Stimulated activated CD8-positive, alpha-beta memory T cell treated with anti-CD3 and anti-CD28 coated beads, Interleukin-15, amount 100 ng/mL, for 4 hours (primary cell): ENCODE measurements at places on chromosomes 12 and 14.

GRCh38 chr12:12331896-12332295 is 18.1 kb downstream of the MANSC1 start:
- no peak for DNase-seq

GRCh38 chr12:110258466-110258865 is 22.6 kb upstream of the ATP2A2 start:
- DNase-seq = no peak

GRCh38 chr14:46256381-46256780 is 395.2 kb downstream of the RPL10L start:
- DNase-seq = no peak

DNA sequence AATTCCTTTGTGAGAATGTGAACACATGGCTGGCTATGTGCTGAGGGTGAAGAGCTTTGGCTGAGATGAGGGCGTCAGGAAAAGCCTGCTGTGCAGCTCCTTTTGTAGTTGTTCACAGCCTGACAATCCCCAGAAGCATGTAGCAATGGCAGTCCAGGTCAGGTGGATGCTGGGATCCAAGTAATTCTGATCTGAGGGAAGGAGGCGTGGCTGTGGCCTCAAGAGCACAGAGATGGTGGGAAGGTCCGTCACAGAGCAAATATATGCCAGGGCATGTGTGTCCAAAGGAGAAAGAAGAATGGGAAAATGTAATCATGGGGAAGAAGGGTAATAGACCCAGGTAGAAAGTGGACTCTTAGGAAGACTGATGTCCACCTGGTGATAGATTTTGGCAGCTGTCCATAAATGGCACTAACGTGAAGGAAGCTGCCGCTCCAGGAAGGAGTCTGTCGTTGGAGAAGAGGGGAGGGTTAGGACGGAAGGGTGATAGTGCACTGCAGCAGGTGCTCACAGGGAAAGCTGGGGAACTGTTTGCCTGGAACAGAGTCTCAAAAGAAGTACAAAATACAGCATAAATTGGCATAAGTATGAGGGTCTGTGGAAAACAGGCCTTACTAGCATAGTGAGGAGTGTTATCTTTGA is 13.8 kb downstream of the MGST1 start:
- no peak for DNase-seq

GRCh38 chr14:93536945-93537344 is 106.2 kb downstream of the UNC79 start:
- DNase-seq = no peak

DNA sequence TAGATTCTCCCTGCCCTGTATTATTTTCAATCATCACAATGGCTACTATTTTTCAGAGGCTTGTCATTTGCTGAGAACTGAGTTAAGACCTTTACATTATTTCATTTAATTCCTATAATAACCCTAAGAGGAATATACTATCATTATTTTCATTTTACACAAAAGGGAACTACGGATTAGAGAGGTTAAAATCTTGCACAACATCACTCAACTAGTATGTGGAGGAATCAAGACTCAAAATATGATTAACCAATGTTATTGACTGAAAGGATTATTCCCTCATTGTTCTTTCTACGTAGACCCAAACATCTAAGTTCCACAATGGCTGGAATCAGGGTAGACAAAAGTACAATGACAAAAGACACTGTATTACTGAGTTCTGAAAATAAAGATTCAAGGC is 45.0 kb downstream of the GPR65 start:
- DNase-seq = no peak
